Activated naive CD4-positive, alpha-beta T cell treated with anti-CD3 and anti-CD28 coated beads, Interleukin-2, amount 50 U/mL, for 16 hours (primary cell): ENCODE measurements at places on chromosomes 1 and 21.

DNA sequence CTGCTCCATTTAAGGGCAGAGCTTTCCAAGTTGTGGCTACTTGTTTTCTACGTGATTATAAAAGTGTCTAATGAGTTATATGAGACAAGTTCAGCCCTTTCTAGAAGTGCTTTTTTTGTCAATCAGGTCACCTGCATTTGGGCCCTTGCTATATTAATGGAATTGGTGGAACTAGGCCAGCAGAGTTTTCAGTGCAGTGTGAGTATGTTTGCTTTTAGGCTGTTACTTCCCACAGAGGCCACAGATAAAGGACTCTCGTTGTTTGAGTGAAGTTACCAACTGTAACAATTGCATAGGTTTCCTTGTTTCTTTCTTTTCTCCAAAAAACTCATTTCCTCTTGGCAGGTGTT, 10.9 kb downstream of the SMAP2 start:
- no peak for DNase-seq

- no peak for DNase-seq
These were observed 83.2 kb upstream of the DNAH14 start for GRCh38 chr1:224846119-224846907.

- no peak for DNase-seq
These were observed 4.1 kb upstream of the CHD5 start for GRCh38 chr1:6184083-6184783.

- DNase-seq: no peak
These were observed 15.5 kb upstream of the JAK1 start for GRCh38 chr1:64981601-64982533.

GRCh38 chr1:86207323-86207722, 50.8 kb upstream of the COL24A1 start:
- DNase-seq: no peak

DNA sequence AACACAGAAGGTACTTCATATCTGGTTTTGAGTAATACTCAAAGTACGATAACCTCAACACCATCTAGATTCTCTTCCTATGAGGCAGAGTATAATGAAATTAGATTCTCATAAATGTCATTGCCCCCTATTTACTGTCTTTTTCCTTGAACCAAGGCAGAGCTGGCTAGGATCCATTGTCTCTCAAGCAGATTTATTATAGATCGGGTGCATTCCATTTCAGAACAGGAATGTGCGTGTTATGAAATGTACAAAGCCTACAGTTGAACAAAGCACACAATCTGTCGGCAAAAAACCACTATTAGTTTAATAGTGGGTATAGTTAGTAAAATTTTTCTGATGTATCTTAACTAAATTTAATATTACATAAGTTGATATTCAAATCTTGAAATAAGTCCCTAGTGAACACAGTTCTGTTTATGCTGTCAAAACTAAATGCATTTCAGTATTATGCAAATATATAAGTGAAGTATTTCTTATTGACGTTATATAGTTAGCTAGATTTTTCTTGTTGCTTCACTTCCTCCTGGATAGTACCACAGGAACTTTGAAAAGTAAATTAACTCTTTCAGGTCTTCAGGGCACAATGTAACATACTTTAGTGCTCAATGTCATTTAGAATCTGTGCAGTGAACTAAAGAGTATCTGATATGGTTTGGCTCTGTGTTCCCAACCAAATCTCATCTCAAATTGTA, 92.1 kb downstream of the DDAH1 start:
- DNase-seq: no peak

DNA sequence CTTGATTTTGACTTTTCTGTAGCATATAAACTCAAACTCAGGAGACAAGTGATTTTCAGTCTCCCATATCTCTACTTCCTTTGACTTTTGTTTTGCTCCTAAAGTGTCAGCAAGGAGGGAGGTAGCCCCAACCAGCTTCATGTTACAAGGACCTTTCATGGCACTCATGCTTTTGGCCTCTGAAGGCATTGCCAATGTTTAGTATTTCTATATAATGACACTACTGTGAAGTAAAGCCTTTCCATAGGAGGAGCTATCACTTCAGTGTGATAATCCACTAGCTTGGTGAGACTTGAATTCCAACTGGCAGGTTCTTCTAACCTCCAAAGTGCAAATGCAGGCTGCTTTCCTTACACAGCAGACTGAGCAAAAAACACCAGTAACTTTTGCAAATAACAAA, 14.4 kb downstream of the COLGALT2 start:
- no peak for DNase-seq
